ENCODE measurements at places on chromosomes 3 and 15.
A peak's percentile ranks its signal among the peaks of the same experiment; 100 is the strongest.

DNA sequence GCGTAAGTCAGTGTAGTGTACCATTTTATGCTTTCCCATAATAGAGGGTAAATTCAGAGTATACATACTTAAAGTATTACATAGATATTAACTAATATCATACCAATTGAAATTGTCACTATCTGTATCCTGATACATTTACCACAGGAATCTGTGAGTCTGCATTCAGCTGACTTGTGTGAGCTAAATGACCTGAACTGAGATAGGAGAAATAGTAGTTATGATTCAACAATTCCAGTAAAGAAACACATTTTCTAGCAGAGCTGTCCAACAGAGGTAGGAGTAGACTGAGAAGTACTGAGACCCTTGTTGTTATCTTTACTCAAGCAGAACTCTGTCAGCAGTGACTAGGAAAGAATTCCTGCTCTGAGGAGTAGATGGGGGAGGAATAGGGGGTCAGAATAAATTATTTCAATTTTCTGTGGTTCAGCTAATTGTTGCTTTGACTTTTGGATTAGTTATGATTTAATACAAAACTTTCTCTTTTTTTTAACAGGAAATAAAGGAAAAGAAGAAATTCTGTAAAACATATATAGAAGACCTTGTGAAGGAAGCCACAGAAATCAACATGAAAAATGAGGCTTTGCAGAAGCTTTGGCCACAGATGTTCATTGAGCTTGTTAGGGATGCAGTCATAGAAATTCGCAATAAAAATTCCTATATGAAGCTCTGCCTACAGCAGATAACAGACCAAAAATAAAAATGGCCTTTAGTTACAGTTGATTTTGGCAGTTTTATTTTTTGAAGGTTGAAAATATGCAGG is 66.2 kb upstream of the THSD4 start:
- no peak for DNase-seq

- DNase-seq, result no peak
Observed at GRCh38 chr15:52133510-52134220, 21.1 kb upstream of the BCL2L10 start.

GRCh38 chr15:50487287-50487686 is 59.2 kb downstream of the USP50 start:
- no peak for DNase-seq

DNA sequence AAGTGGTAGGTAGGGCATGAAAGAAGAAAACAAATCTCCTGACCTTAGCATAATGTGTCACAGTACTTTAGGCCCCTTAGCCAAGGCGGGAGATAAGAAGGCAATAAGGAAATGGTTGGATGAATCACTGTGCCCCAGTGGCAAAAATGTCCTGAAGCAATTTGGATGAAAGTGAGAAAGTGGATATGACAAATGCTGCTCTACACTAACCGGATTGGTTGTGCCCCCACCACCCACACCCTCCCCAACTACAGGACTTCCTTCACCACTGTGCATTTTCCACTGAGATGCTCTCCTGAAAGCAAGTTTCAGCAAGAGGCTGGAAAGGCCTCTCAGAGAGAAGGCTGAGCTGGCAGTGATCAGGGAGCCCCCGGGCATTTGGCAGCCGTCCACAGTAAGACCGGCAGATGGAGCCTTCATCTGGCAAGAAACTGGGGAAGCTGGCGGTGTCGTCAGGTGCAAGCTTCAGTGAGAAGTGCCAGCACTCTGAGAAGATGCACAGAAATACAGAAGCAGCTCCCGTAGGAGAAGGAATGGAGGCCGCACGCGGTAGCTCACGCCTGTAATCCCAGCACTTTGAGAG is 63.8 kb downstream of the ATP1B3 start:
- DNase-seq, result no peak

DNA sequence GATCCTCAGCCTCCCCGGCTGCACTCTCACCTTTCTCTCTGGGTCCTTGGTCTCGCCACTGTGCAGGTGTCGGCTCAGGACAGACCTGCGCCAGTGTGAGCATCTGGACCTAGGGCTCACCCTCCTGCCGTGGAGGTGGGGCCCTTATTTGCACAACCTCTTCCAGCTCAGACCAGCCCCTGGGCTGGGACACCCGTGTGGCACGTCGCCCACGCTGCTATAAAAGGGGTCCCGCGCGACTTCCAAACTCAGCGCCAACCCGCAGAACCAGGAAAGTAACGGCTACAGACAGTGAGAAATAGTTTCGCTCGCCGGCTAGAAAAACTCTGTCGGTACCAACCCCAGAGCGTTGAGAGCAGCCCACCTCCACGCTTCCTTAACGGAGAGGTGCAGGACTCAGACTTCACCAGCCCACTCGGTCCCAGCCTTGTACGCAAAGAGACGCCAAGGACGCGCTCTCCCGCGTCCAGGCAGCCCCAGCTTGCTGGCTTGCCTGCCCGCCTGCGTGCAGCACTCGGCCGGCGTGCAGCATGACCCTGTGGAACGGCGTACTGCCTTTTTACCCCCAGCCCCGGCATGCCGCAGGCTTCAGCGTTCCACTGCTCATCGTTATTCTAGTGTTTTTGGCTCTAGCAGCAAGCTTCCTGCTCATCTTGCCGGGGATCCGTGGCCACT is at the start of the genes DUOX2 and DUOXA2:
TSS of gene DUOX2 (minus strand) at position 97 of the 675 bp plus-strand sequence. CDS start 761 bp downstream, outside the sequence.
TSS of gene DUOXA2 (plus strand) at position 251 of the 675 bp plus-strand sequence. CDS start at position 531, 280 bp downstream.
- DNase-seq, result no peak

- DNase-seq, result no peak
Observed at GRCh38 chr3:131217296-131217741, 164.3 kb upstream of the NUDT16 start.

DNA sequence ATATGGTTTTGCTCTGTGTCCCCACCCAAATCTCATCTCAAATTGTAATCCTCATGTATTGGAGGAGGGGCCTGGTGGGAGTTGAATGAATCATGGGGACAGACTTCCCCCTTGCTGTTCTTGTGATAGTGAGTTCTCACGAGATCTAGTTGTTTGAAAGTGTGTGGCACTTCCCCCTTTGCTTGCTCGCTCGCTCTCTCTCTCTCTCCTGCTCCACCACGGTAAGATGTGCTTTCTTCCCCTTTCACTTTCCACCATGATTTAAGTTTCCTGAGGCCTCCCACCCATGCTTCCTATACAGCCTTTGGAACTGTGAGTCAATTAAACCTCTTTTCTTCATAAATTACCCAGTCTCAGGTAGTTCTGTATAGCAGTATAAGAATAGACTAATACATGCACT is 60.7 kb downstream of the GSK3B start:
- no peak for DNase-seq

- no peak for DNase-seq
Observed at GRCh38 chr3:73353649-73354217, 271.0 kb downstream of the PDZRN3 start.

DNA sequence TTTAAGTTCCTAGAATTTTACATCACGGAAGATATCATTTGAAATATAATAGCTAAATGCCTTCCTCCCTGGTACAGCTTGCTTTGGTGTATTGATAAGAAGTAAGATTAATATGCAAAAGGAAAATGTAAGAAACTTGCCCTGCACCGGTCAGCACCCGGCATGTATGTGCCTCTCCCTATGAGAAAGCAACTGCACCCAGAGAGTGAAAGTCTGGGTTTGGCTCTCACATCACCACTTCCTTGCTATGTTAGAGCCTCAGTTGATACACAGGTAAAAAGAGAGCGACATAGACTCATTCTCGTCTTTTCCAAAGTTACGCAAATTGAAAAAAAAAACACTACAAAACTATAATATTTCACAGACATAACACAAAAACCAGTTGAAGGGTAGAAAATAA is 96.7 kb downstream of the FOXP1 start:
- peak; percentile 49 for DNase-seq

GRCh38 chr15:63308491-63308890 is 31.1 kb downstream of the APH1B start:
- DNase-seq, result no peak

DNA sequence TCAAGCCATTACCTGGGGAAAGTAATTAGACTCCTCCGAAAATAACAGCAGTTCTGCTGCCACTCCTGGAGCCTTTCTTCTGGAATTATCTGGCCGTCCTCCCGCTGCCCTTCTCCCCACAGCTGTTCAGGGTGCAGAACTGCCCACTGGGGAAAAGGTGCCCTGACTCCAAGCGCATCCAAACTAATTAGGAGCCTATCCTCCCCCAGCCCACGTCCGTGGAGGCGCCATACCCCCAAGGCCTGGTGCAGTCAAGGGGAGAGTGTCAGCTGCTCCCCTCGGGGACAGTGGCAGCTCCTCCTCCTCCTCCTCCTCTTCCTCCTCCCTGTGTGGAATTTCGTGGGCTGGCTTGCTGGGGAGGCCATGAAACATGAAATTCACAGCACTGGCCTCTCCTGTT is 177.2 kb downstream of the XXYLT1 start:
- no peak for DNase-seq

- DNase-seq, result no peak
Observed at GRCh38 chr3:34152656-34153055, 354.2 kb downstream of the PDCD6IP start.

DNA sequence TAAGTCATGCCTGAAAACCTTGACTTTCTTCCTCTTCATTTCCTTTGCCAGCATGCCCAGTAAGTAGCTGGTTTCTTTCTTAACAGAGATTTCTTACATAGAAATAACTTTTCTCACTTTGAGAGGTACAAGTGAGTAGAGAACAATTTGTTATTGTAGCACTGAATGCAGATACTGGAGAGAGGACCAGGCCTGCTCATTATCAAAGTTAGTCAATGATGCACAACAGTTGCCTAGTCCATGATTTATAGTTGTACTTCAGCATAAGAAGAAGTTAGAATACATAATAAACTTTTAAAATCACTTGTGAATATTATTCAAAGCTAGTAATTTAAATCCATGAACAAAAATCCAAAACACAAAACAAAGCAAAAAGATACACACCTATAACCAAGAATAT is 213.0 kb downstream of the PCCB start:
- DNase-seq, result no peak

DNA sequence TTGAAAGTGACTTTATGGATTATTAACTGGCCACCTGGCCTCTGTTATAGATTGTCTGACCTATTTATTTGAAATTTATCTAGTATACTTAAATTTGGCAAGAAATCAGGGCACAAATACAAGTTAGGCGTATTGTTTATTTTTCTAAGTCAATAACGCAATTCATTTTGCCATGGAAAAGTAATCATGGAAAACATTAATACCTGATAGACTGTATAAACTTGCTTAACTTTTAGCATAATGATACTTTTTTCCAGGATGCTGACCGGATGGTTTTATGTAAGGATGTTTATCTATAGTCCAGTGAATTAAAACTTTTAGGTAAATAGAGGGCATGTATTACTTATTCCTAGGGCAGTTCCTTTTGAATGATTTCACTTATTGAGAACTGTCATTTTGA is 20.2 kb downstream of the FNDC3B start:
- DNase-seq, result no peak

DNA sequence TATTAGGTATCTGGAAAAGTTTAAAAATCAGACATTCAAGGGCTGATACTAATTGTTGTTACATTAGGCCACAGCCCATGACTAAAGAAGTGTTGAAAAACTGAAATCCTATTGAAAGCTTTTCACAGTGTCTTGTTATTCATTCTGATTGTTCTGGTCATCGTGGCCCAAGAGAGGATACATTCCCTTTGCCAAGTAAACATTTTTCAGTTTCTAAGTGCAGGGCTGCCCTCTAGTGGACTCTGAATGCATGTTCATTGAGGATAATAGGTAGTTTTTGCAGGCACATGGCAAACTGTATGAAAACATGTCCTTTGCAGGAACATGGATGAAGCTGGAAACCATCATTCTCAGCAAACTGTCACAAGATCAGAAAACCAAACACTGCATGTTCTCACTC is 181.1 kb downstream of the MYRIP start:
- DNase-seq, result no peak

- DNase-seq, result no peak
Observed at GRCh38 chr3:45992133-45992729, 3.4 kb downstream of the FYCO1 start.

- DNase-seq, result no peak
Observed at GRCh38 chr15:43473885-43474284, 19.1 kb downstream of the TP53BP1 start.

- DNase-seq, result no peak
Observed at GRCh38 chr3:140391061-140391460, 286.8 kb upstream of the TRIM42 start.

Measured in stimulated activated naive CD4-positive, alpha-beta T cell (primary cell).